ENCODE measurements at places on chromosomes 5 and 9.

- no peak for DNase-seq
Measured at GRCh38 chr9:3177936-3178335, 334.0 kb upstream of the PUM3 start.

- no peak for DNase-seq
Measured at GRCh38 chr5:168186289-168187074, 105.0 kb upstream of the WWC1 start.

DNA sequence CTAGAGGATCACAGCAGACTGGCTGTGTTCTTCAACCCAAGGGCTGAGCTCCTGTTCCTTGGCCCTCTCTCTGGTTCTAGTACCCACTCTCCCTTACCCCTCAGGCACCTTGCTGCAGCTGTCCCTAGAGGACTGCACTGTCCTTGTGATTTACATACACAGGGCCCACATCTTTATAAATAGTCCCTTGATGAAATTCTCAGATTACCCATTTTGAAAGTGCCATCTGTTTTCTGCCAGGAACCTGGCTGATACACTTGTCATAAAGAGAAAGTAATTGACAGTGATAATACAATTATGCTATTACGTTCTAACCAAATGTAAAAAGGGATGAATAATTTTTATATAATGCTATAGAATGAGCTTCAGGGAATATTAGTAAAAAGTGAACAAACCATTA, 16.5 kb upstream of the SPARC start:
- no peak for DNase-seq

- DNase-seq = peak; percentile 60
Measured at GRCh38 chr5:150217873-150218692, 28.2 kb downstream of the SLC6A7 start.

- DNase-seq = no peak
Measured at GRCh38 chr9:84659313-84659712, 10.2 kb upstream of the NTRK2 start.

- DNase-seq = no peak
Measured at GRCh38 chr5:79575996-79576395, 36.2 kb upstream of the TENT2 start.

GRCh38 chr9:87305151-87305550, 192.5 kb upstream of the DAPK1 start:
- DNase-seq = no peak

DNA sequence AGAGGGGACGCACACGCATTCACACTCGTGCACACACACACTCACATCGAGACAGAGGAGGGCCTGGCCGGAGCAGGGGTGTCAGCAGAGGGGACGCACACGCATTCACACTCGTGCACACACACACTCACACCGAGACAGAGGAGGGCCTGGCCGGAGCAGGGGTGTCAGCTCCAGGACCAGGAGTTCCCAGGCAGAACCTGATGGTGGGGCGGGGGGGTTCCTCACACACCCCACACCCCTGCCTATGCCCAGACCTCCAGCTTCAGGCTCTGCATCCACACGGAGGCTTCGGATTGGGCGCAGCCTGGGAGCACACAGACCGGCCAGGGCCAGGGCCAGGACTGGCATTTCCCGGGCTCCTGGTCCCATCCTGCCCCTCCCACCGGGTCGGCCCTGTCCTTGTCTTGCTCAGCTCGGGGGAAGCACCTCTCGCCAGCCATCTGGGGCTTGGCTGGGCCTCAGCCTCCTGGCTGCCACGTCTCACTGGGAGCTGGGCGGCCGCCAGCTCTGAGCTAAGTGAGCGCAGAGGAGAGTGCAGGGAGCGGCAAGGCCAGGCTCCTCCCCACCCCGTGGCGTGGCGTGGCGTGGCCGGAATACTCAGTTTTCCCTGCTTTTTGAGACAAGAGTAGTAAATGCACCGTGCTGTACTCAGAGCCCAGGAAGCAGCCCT, 31.3 kb downstream of the ADAMTS2 start:
- no peak for DNase-seq

DNA sequence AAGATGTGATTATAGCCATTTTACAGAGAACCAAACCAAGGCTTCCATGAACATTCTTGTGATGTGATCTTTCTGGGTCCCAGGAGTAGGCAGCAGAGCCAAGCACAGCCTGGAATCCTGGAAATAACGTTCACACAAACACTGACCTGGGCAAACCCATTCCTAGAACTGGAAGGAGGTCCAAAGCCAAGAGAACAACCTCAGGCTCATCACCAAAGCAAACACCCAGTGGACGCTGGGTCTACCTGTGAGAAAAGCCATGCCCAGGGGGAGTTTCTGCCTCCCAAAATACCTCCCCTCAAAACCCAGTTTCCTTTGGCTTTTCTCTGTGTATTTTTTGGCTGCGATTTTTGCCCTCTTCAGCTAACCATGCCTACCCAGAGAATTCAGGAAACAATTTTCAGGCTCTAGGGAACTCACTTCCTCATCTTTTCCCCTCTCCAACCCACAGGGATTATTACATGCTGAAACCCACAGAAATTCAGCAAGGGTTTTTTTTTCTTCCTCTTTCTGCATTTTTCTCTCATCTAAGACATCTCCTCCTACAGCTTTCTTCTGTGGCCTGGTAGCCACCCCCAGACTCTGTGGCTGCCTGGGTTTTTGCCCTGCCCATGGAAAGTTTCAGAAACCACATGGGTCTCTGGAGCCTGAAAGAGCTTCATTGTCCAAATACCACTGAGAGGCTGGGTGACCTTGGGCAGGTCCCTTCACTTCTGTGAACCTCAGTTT, 75.0 kb downstream of the TNC start:
- DNase-seq = no peak

DNA sequence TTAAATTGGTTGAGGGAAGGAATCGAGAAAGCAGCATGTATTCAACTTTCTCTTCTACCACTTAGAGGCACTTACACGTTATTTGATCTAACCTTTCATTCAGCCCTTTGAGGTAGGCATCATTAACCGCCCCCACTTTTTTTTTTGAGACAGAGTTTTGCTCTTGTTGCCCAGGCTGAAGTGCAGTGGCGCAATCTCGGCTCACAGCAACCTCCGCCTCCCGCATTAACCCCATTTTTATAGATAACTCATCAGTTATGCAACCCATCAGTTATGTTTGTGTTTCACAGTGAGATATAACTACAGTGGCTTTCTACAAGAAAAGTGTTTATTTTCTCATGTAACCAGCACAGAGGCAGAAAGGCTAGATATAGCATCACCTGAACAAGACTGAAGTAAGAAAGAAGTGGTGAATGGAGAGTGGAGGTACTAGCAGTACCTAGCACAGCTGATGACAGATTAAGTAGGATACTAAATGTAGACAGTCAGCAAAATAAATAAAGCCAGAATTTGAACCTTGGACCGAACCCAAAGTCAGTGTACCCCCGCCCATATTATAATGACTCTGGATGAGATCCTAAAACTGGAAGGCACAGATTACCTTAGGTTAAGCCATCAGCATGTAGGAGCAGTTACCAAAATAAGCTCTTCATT, 91.2 kb downstream of the PJA2 start:
- DNase-seq = no peak

- no peak for DNase-seq
Measured at GRCh38 chr9:97557606-97558095, 56.2 kb downstream of the TMOD1 start.

DNA sequence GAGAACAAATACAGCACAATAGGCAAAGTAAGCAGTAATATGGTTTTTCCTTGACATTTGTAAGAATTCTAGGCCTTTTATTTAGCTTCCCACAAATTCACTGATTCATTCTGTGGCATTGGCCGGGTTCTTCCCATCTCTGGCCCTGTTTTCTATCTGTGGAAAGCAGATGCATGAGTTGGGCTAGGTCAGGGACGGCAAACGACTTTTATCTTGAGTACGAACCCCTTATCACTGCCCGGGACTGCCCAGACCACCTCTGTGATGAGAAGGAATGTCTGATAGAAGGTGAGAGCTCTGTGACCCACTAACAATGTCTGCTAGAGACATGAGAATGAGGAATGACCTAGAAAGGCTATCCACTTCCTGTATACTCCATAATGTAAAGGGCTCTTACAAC, 35.4 kb upstream of the ADAM19 start:
- DNase-seq = no peak

- DNase-seq = no peak
Measured at GRCh38 chr9:77839459-77840140, 191.5 kb upstream of the GNA14 start.

- no peak for DNase-seq
Measured at GRCh38 chr5:80093796-80094195, 58.6 kb downstream of the THBS4 start.

DNA sequence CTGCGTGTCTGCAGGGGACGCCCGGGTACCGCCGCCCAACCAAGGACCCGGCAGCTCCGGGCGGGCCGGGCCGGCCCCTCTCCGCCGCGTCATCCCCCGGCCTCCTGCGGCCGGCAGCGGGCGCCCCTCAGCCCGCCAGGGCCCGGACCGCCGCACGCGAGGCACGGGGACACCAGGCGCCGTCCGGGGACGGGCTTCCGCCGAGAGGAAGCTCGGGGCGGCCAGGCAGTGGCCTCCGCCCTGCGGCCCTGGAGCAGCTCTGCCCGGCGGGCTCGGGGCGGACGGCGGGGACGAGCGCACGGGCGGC, 373 bp downstream of the FBXW5 start:
- DNase-seq = no peak

GRCh38 chr5:158502686-158503085, 597.0 kb downstream of the EBF1 start:
- no peak for DNase-seq

GRCh38 chr5:159178978-159179377, 30.4 kb downstream of the RNF145 start:
- peak; percentile 50 for DNase-seq

GRCh38 chr9:9855177-9856078, 757.4 kb downstream of the PTPRD start:
- DNase-seq = no peak

- DNase-seq = no peak
Measured at GRCh38 chr5:39337252-39337915, 26.9 kb downstream of the C9 start.

DNA sequence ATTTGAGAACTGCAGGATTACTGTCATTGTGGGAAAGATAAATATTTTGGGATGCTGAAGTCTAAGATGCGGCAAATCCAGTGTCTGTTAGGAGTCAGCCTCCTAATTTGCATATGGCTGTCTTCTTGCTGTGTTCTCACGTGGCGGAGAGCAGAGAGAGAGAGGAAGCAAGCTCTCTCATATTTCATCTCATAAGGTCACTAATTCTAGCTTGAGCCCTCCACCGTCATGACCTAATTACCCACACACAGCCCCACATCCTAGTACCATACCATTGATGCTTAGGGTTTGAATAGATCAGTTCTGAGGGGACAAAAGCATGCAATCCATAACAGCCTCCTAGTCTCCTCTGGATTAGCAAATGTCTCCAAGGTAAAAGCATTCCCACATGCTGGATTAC, 124.5 kb downstream of the CDH12 start:
- DNase-seq = no peak

DNA sequence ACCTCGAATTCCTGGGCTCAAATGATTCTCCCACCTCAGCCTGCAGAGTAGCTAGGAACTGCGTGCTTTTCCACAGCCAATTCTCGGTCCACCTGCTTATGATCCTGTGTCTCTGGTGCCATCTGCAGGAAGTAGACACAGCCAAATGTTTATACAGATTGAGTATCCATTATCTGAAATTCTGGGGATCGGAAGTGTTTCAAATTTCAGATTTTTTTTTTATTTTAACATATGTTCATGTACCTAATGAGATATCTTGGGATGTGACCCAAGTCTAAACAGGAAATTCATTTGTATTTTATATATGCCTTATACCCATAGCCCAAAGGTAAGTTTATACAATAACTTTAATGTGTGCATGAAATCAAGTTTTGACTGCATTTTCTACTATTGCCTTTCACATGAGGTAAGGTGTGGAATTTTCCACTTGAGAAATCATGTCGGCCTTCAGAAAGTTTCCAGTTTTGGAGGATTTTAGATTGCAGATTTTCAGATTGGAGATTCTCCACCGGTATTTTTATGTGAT, 89.5 kb downstream of the ESM1 start:
- no peak for DNase-seq

DNA sequence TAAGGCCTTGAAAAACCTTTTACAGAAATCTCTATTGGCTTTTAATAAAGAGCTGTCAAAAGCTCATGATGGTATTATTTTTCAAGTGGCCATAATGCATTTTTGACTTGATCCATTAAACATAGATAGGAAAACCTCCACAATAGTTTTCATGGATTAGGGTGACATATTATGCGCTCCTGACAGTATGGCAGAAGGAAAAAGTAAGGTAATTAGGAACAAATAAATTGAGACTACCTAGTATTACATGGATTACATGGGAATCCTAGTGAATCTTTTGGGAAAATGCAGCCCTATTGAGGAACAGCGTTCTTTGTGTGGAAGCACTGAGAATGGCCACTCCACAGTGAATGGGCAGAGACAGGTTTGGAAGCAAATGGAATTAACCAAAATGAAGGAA, 171.2 kb downstream of the TRPM3 start:
- no peak for DNase-seq

DNA sequence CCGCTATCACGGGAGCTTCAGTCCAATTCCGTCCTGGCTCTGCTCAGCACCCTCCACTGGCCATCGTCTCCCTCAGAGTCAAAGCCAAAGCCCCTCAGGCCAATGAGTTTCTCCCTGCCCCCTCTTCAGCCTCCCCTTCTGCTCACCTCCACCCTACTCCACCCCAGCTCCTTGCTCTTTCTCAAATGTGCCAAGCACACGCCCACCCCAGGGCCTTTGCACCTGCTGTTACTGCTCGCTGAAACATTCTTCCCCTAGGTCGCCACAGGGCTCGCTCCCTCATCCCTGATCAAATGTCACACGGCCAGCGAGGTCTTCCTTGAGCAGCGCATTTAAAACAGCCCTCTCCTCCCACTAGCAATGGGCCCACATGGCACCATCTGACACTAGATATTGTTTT, 6.3 kb upstream of the ENG start:
- no peak for DNase-seq

- DNase-seq = no peak
Measured at GRCh38 chr5:154514331-154514730, 36.3 kb upstream of the HAND1 start.

DNA sequence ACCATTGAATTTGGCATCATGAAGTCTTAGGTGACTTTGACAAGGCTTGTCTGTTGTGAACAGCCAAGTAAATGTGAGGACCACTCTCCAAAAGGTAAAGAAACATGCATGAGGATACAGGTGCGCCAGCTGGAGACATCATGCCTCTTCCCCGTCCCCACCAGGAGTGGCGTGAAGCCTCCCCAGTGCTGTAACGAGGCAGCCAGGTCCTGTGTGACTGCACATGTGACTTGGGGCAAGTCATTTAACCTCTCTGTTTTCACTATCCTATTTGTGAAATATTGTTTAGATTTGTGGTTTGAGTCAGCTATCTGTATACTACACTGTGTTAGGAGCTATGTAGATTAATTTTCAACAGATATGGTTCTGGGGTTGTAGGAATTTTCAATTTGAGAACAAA, 65.0 kb downstream of the DOCK8 start:
- DNase-seq = no peak

GRCh38 chr5:65952259-65952658, 25.9 kb downstream of the ERBIN start:
- no peak for DNase-seq

DNA sequence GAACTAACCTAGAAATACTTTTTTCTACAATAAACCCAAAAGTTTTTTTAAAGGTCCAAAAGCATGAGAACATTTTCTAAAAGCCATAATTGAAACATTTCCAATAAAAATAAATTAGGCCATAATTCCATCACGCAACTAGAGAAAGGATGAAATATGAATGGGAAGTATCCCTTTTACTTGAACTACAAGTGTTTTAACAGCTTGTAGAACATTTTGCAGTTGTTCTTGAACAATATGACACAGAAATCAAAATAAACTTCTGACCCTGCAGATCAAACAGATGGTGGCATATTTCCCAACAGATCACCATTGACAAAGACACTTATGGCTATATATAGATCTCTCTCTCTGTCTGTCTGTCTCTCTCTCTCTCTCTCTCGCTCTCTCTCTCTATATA, 624.4 kb downstream of the PSAT1 start:
- DNase-seq = no peak

All from Panc1 (cell line).